ENCODE measurements at places on chromosomes 5 and 9.

DNA sequence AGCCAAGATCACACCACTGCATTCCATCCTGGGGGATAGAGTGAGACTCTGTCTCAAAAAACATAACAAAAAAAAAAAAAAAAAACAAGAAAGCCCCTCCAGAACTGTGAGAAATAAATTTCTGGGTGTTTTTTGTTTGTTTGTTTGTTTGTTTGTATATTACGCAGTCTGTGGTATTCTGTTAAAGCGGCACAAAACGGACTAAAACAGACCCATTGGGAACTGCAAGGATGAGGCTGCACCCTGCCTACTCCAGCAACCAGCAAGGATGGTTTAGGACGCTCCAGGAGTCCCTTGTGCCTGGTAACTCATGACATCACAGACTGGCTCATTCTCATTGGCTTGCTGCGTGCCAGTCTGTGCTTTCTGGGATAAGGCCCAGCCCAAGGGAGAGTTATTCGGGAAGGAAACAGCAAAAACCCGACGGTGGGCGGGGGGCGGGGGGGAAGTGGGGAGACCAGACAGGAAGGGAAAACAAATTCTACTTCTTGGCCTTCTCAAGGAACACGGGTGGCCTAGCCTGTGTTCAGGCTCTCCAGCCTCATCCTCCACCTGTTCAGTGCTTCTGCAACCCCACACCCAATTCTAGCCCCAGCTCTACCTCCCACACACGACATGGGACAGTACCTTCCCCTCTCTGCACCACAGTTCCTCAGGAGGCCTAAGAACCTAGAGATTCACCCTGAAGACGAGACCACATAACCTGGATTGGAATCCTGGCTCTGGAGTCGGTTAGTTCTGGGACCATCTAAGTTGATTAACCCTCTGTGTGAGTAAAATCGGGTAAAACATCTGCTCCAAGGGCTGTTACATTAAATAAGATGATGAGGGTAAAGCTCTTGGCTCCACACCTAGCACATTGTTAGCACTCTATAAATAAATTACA is 2.8 kb downstream of the CD74 start:
- peak; percentile 95 for DNase-seq

DNA sequence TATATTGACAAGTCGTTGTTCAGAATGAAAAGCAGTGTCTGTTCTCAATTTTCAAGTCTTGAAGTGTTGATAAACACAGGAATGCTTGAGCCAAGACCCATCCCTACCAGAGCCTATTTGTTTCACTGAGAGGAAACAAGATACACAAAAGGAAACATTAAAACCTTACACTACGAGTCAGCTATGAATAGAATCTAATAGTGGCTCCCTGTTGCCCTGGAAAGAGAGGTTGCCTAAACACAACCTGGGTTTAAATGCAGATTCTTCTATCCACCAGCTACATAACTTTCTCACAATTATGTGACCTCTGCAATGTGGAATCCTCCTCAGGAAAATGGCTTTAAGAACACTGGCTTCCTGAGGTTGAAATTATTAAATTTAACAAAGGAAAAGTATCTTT is 29.1 kb upstream of the BNC2 start:
- DNase-seq, result no peak

DNA sequence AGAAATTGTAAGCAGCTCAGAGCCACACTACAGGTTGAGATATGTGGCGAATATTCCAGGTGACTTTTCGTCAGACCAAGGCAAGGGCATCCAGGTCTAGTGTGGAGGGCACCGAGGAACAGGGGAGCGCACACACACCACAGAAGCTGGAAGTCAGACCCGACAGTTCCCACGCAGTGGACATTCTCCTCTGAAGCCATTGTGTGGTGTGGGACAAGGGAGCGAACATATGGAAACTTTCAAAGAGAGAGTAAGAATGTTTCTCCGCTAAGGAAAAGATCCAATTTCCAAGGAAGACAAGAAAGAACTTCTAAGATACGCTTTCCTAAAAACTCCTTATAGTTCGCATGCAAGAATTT is 141.4 kb upstream of the OTULINL start:
- DNase-seq, result no peak

- DNase-seq, result peak; percentile 40
Observed at GRCh38 chr5:149656576-149657182, 73.4 kb upstream of the PPARGC1B start.

GRCh38 chr9:7782400-7783120 is 17.0 kb downstream of the DMAC1 start:
- DNase-seq, result no peak

GRCh38 chr9:73847536-73847935 is 649.6 kb upstream of the RORB start:
- no peak for DNase-seq

DNA sequence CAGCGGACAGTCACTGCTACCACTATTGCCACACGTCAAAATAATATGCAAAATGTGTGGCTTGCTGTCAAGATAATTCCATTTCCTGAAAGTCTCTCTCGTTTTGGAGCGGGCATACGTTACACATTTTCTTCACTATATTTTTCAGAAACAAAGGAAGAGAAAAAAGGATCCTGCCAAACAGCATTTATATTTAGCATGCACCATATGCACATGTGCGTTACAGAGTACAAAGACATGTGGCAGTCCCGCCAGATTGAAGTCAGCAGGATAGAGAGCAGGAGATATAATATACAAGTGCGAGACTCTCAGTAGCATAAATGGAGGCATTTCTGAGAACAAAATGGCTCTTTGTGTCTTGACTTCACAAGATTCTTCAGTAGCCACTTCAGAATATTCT is 221.6 kb upstream of the KIF2A start:
- DNase-seq, result no peak

GRCh38 chr5:118249386-118249785 is 739.0 kb downstream of the DTWD2 start:
- DNase-seq, result no peak

- no peak for DNase-seq
Observed at GRCh38 chr9:70588381-70588780, 173.9 kb upstream of the KLF9 start.

- no peak for DNase-seq
Observed at GRCh38 chr9:13380903-13381302, 101.4 kb upstream of the MPDZ start.

GRCh38 chr5:154677921-154678320 is 77.3 kb upstream of the LARP1 start:
- DNase-seq, result no peak

DNA sequence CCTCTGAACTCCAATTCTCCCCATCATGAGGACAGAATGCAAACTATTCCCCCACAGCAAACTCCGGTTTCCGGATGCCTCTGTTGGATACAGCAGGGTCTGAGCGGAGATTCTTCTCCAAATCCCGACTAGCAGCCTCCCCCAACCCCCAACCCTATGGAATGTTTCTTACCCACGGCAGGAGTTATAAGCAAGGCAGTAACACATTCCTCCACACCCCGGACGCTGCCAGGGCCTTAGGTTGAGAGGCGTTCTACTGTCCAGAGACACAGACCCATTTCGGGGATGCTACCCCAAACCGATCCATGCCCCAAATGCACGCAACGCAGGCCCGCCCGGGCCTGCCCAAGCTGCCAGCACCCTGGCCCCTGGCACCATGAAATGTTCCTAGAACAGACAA is 85.6 kb upstream of the LMX1B start:
- DNase-seq, result no peak

GRCh38 chr9:87836951-87837705 is 45.5 kb upstream of the SPATA31E1 start:
- DNase-seq, result no peak

DNA sequence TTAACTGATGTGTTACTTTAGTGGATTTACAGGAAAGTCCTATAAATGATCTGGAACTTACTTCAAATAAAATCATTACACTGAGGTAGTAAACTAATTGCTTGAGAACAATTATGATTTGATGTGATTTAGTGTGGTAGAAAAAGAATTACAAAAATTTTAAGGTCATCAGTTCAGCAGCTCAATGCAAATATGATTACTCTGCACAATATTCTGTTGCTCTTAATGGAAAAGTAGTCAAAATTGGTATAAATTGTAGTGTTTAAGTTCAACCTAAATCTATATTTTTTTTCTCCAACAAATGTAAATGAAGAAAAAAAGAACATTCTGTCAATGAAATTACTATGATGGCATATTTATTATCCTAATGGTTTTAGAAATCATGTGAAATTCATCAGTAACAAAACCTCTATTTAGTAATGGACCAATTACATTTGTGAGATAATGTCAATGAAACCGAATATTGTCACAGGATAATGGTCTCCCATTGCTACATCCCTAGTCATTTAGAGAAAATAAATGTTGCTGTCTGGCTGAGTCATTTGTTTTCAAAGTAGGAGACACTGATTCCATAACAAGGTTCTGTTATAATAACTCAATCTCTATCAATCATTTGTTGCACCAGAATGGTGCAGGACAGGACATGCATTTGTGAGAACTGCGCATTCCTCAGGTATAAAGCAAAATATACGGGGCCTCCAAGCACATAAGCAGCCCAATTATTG is 177.1 kb downstream of the NFIB start:
- no peak for DNase-seq

DNA sequence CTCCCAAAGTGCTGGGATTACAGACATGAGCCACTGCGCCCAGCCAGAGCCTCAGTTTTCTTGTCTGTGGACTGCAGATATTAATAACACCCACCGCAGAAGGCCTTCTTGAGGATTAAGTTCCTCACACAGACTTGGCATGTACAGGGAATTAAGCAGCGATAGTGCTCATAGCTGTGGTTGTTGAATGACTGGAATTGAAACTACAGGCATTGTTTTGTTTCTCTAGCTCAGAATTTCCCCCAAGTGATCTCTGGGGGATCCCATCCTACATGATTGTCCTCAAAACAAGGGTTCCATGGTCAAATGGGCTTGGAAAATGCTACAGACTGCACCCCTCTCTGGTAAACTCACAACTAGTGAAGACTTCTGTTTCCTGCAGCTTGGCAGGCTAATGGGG is 44.2 kb upstream of the TDRD7 start:
- DNase-seq, result no peak

DNA sequence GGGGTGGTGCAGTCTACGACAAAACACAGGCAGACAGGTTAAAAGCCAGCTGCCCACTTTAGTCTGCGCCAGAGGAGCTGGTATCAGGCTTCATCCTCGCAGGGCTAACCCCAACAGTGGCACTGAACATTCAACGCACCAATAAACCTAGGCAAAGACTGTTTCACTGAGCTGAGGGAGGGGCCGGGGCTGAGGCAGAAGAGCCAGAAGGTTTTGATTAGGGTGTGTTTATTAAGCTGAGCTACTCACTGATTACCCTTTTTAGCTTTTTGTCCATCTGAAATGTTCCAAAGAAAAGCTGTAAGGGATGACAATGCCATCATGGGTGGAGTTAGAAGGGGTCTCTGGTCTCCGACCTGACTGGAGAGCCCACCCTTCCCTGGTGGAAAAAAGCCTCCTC is 1.4 kb downstream of the ZMYND19 start:
- no peak for DNase-seq

DNA sequence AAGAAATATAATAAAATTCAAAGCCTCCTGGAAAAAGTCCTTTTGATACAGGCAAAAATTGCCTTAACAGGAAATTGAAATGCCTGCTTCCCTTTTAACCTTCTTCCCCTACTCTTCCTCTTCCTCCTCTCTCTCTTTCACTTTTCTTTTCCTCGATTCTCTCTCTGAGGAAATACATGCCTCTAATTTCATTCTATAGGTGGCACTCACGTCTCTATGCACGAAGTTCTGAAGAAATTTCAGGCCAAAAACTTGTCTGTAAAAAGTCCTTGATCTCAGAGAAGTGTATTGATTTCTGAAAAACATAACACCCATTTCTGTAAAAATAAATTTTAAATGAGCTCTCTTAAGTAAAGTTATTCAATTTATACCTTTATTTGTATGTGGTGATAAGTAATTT is 371.7 kb upstream of the IRX4 start:
- DNase-seq, result no peak

GRCh38 chr5:149938279-149938678 is 6.3 kb downstream of the PDE6A start:
- peak; percentile 76 for DNase-seq

DNA sequence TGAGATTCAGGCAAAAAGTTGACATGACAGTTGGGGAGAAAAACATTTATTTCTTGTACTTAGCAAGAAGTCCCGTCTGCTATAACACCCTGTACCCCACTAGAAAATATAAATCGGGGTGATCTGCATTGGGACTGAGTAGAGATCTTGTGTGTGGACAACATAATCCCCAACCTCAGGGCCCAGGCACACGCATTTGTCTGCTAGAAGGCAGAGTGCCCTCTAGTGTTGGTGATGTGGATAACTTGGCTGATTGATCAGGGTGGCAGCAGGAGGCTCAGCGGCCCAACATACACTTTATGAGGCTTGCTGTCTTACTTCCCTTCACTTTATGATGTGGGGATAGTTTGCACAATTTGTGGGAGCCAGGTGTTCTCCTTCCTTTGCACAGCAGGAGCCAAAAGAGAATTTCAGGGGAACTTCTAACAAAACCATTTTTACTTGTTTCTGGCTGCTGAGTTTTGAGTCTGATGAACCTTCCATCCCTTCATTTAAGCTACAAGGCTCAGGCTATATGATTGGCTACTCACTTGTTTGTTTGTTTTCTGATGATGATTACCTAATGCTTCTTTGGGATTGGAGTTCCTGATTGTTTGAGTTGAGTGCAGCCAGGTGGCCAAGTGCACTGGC is 263.2 kb downstream of the DMAC1 start:
- peak; percentile 26 for DNase-seq

DNA sequence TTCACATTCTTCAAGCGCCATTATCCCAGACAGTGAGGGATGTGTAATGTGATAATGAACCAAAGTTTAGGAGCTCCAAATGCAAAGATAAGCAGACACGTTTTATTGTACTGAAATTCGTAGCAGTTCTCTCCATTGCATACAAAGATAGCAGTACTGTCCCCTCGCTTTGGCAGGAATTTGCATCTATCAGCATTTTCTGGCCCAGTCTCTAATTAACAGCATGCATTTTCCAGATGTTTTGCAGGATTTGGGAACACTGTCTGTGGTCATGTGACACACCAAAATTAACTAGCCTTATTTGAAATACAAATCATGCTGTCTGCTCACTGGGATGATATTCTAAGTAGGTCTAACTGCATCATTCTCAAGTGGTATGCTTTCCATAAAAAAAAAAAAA is 235.9 kb upstream of the TRPM3 start:
- DNase-seq, result no peak

- DNase-seq, result no peak
Observed at GRCh38 chr5:140000332-140000731, 42.8 kb downstream of the NRG2 start.

DNA sequence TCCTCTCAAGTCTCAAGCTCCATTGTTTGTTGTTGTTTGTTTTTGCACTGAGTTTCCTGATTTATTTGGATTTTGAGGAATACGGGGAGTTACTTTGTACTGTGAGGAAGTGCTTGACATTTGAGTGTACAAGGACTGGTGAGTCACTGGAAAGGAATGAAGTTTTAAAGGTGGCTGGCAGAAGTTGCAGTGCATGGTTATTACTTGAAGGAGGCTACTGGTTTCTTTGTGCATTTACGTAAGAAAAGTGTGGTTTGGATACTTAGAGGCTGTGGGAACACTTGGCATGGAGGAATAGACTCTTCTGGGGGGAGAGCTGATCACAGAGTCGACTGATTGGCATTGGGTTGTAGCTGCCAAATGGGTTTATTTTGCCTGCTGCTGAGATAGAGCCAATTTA is 919.0 kb downstream of the TAF11L14 start:
- DNase-seq, result peak; percentile 92

- DNase-seq, result no peak
Observed at GRCh38 chr9:137866226-137867141, 11.1 kb upstream of the CACNA1B start.

GRCh38 chr9:38670542-38671371 is 49.2 kb downstream of the FAM240B start:
- DNase-seq, result no peak

All from A172 (cell line).